ENCODE measurements at places on chromosomes 5 and 9.

DNA sequence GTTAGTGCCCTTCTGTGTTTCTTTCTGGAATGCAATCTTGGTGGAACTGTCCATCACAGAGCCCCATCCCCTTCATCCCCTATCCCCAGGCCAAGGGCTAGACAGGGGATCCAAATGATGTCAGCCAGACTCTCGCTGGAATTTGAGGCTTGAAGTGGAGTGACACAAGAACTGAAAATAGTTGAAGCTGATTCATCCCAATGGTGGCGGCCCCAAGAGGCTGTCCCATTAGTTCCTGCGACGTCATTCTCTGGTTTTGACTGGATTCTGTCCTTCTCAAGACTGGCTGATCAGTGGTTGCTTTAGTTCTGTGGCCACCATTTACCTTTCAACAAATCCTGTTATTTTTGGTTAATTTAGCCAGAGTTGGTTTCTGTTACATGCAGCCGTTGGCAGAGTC lies 59.9 kb downstream of the SUB1 start:
- peak; percentile 24 for DNase-seq

- peak; percentile 62 for DNase-seq
These were observed 33.5 kb upstream of the APC start for GRCh38 chr5:112703866-112704820.

- DNase-seq, result no peak
These were observed 52.1 kb upstream of the CEMIP2 start for GRCh38 chr9:71820403-71820921.

DNA sequence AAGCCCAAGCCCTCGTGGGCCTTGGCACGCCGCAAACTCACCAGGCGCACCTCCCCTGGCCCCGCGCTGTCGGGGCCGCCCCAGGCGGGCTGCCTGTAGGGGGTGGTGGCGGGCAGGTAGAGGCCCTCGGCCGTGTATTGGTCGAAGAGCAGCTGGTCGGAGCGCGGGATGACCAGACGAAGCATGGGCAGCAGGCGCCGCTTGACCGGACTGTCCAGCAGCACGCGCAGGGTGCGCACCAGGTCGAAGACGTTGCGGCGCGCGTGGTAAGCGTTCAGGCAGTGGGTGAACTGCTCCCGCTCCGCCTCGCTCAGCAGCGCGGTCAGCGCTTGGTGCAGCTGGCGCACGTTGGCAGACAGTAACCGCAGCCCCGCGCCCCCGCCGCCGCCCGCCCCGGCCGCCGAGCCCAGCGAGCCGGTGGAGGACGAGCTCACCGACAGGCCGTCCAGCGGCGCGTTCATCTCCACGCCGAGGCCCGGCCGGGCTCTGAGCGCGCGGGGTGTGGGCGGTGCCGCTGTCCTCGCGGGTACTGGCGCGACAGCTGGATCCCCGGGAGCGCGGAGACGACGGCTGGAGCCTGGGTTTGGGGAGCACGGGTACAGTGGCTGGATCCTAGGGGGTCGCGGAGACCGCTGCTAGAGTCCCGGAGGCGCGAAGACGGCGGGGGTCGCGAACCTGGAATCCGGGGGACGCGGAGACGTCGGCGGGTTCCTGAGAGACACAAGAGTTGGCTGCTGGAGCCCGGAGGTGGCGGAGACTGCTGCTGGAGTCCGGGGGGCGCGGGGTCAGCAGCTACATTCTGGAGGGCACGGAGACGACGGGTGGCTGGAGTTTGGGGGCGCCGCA lies 709 bp downstream of the WHRN start:
- peak; percentile 65 for DNase-seq

GRCh38 chr5:177310757-177311391 lies 824 bp downstream of the MXD3 start:
- DNase-seq, result peak; percentile 43

DNA sequence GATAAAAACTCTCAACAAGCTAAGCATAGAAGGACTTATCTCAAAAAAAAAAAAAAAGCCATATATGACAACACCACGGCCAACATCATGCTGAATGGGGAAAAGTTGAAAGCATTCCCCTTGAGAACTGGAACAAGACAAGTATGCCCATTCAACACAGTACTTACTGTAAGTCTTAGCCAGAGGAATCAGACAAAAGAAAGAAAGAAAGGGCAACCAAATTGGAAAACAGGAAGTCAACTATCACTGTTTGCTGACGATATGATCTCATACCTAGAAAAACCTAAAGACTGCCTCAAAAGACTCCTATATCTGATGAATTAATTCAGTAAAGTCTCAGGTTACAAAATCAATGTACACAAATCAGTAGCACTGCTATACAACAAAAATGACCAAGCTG lies 24.6 kb upstream of the PTGER4 start:
- no peak for DNase-seq

GRCh38 chr5:28165096-28165495 lies 1126.7 kb upstream of the CDH9 start:
- DNase-seq, result peak; percentile 32

DNA sequence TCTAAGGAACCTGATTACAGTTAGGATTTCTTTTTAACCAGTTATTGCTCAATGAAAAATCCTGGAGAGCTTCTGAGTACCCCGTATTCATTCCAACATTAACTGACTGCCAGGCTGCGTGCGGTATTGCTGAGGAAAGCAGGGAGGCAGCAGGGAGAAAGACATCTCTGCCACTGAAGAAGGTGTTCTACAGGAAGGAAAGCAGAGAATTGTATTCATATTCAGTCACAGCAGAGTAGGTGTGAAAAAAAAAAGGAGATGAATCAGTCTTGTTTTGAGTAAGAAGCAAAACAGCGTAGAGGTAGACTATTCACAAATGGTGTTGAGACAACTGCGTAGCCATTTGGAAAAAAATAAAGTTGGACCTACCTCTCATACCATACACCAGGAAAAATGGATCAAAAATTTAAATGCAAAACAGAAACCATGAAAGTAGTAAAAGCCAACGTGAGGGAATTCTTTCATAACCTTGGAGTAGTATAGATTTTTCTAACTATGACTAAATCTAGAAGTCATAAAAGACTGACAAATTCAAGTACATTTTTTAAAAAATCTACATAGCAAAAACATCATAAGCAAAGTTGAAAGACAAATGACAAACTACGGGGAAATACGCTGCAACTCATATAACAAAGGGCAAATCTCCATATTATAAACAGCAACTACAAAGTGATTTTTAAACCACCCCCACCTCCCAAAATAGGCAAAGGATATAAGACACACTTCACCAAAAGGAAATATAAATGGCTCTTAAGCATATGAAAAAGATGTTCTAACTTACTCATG lies 9.9 kb upstream of the NR4A3 start:
- no peak for DNase-seq

- DNase-seq, result no peak
These were observed 27.1 kb downstream of the ZCCHC10 start for GRCh38 chr5:132999246-132999645.

DNA sequence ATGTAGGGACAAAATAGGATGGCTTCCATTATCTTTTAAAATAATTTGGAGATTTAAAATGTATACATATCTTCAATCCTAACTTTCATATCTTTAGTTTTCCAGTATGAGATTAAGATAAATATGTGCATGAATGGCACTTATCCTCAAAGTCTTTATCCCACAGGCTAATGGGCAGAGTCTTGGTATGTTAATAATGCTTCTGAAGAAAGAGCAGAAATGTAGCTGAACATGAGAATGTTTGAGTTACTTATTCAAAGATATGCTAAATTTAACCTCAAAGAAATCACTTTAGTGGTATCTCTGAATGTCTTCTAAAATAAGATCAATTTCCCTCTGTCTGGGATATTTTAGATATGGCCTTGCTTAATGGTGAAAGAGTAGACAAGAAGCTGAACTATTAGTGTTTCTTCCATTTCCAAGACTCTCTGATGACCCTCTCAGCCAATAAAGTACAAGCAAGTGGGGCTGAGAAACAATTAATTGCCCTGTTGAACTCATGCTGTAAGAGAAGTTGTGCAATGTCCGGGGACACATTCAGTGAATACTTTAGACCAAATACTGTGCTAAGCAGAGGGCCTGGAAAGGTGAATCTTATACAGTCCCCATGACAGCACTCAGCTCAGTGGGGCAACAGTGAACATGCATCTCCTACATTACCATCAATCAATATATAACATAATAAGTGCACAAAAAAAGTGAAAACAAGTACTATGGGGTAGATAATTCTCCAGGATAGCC lies 50.0 kb upstream of the ADAMTSL1 start:
- peak; percentile 19 for DNase-seq

GRCh38 chr9:33082538-33083326 lies 6.3 kb upstream of the SMU1 start:
- DNase-seq, result no peak

DNA sequence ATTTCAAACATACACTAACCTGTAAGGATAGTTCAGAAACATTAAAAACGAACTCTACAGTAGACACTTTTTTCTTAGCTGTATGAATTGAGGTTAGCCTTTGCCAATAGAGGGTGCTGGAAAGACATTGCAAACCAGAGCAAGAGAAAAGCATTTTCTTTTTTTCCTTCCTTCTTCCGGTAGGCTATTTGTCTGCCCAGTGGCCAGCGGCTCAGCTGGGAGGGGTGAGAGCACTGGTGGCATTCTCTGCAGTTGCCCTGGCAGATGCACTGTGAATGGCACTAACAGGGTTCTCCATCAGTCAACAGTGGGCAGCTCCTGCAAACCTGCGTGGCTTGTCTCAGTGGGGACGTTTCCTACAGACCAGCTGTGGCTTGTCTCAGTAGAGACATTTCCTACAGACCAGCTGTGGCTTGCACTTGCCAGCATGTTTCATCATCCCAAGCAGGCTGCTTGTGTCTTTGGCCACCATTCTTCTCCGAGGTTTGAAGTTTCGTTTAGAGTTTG lies 984.5 kb upstream of the CDH18 start:
- peak; percentile 36 for DNase-seq

DNA sequence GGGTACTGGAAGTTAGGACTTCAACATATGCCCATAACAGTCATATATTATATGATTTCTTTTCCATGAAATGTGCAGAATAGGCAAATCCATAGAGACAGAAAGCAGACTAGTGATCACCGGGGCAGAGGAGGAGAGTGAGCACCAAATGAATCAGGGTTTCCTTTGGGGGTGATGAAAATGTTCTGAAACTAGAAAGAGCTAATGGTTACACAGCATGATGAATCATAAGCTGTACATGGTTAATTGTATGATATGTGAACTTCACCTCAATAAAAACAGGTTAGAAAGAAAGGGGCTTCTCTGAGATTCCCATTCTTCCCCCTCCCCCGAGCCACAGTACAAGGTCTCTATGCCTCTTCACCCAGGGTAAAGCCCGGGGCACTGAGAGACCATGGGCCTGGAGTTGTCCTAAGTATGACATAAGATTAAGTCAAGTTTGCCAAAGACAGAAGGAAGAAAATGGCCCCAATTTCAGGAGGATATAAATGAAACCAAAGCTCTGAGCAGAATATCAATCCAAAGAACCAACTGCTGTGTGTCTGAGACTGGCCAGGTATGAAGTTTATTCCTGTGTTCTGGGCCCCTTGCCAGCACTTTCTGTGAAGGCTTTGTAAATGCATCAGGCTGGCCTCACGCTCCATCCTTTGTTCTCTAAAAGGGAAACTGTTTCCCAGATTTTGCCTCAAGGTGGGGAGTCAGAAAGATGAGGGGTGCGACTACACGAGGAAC lies 243.8 kb downstream of the CDK5RAP2 start:
- no peak for DNase-seq

- no peak for DNase-seq
These were observed 6.8 kb downstream of the DNAJB5 start for GRCh38 chr9:34996181-34996904.

- no peak for DNase-seq
These were observed 97.3 kb downstream of the STARD4 start for GRCh38 chr5:111415053-111415452.

All from mesenchymal stem cell (in vitro differentiated cells and primary cell).